ENCODE measurements at places on chromosomes 4 and X. TPM values are rescaled to one million over a fixed set of nuclear protein-coding genes. Genes with fewer than 3 reads are reported as not detected.

Gene BEX5
- 2.5 TPM for total RNA-seq

DNA sequence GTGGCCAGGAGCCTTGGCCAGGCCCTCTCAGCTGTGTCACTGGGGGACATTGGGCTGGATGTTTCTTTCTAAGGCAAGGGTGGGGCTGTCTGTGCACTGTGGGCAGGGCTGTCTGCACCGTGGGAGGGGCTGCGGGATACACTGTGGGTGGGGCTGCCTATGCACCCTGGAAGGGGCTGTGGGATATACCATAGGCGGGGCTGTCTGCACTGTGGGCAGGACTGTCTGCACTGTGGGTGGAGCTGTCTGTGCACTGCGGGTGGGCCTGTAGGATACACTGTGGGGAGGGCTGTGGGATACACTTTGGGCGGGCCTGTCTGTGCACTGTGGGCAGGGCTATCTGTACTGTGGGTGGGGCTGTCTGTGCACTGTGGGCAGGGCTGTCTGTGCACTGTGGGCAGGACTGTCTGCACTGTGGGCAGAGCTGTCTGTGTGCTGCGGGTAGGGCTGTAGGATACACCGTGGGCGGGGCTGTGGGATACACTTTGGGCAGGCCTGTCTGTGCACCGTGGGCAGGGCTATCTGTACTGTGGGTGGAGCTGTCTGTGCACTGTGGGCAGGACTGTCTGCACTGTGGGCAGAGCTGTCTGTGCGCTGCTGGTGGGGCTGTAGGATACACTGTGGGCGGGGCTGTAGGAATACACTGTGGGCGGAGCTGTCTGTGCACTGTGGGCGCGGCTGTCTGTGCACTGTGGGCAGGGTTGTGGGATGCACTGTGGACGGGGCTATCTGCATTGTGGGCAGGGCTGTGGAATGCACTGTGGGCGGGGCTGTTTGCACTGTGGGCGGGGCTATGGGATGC is 31.1 kb downstream of the ACOX3 start:
- peak overlapping the region; percentile 18 for H3K27ac ChIP-seq
- peaks cover 31% of the 10 kb centered on the region for H3K4me1 ChIP-seq
- H3K4me3 ChIP-seq = no peak overlapping the region
- no peaks in the 10 kb centered on the region for H3K27me3 ChIP-seq
- peaks cover 37% of the 10 kb centered on the region for H3K36me3 ChIP-seq

Gene GIMD1
- total RNA-seq = not detected

DNA sequence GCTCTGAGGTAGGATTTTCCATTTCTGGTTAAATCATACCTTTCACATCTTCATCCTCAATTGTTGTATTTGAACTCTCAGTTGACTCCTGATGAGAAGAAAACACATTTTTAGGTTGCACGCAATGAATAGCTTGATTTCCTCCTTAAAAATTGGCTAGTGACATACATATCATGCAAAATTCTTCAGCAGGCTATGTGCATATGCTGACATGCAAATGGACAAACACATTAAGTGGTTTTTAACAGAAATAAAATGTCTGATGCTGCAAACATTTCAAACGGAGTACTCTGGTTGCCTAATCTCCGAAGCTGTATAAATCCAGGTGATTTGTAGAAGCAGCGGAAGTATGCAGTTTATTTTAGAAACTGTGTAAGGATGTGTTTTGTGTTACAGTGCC is 261.1 kb downstream of the CAMK2D start:
- H3K4me3 ChIP-seq = no peak overlapping the region
- no peak for DNase-seq
- H3K36me3 ChIP-seq = no peaks in the 10 kb centered on the region
- no peaks in the 10 kb centered on the region for H3K27me3 ChIP-seq

DNA sequence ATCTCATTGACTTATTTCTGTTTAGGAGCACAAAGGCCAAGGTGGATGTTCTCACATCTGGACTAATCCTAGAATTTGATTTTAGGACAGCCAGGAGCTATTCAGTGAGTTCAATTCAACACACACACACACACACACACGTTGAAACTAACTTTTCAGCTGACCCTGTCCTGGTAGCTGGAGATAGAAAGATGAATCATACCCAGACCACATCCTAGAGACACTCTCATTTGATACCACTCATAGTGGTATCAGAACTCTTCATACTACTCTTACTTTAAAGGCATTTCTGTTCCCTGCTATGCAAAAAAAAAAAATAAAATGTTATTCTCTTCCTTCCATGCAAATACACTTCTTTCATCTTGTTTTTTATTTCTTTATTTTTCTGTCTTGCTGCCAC is 36.7 kb downstream of the KLF8 start:
- H3K4me3 ChIP-seq = no peak overlapping the region
- DNase-seq = no peak
- H3K4me1 ChIP-seq = no peaks in the 10 kb centered on the region
- no peaks in the 10 kb centered on the region for H3K27me3 ChIP-seq

DNA sequence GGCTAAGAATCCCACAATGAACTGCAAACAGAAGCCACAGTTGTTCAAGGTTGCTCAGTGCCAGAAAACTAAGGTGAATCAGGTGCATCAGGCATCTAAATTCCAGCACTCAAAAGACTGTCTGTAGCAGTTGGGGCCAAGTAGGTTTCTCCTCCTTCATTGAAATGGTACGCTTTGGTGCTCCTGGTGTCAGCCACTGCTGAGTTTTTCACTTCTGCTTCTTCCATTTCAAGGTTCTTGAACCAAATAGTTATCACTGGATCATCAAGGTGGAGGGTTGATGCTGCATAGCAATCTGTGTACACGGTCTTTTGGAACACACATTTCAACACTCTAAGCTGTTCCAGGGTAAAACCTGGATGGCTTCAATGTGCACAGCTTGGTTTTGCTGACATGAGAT is 74.4 kb downstream of the TMA16 start:
- no peaks in the 10 kb centered on the region for H3K36me3 ChIP-seq
- H3K4me3 ChIP-seq = no peak overlapping the region
- H3K4me1 ChIP-seq = no peaks in the 10 kb centered on the region

GRCh38 chr4:184481544-184481943 is 7.2 kb upstream of the IRF2 start:
- peaks cover 8% of the 10 kb centered on the region for H3K4me1 ChIP-seq
- DNase-seq = no peak
- no peak overlapping the region for H3K4me3 ChIP-seq
- H3K36me3 ChIP-seq = no peaks in the 10 kb centered on the region
- H3K27ac ChIP-seq = no peak overlapping the region

Gene PF4V1
- total RNA-seq = not detected

GRCh38 chr4:24488399-24489164 is 95.8 kb downstream of the DHX15 start:
- H3K36me3 ChIP-seq = no peaks in the 10 kb centered on the region
- H3K4me3 ChIP-seq = no peak overlapping the region
- H3K4me1 ChIP-seq = no peaks in the 10 kb centered on the region
- no peak overlapping the region for H3K27ac ChIP-seq
- no peak for DNase-seq

Gene PFKFB1
- total RNA-seq = 0.33 TPM

- no peak for DNase-seq
- peaks cover 14% of the 10 kb centered on the region for H3K27me3 ChIP-seq
- no peak overlapping the region for H3K27ac ChIP-seq
Measured at GRCh38 chrX:106728337-106728736, 1.8 kb downstream of the RNF128 start.

Gene MAGEB18
- not detected for total RNA-seq

Gene FGA
- total RNA-seq = not detected

GRCh38 chr4:45663003-45663402 is 460.9 kb downstream of the GABRG1 start:
- DNase-seq = no peak
- no peak overlapping the region for H3K4me3 ChIP-seq
- peaks cover 23% of the 10 kb centered on the region for H3K4me1 ChIP-seq

Gene SMARCA1
- total RNA-seq = 52.2 TPM

- no peak overlapping the region for H3K4me3 ChIP-seq
- no peaks in the 10 kb centered on the region for H3K4me1 ChIP-seq
- DNase-seq = no peak
- no peak overlapping the region for H3K27ac ChIP-seq
- no peaks in the 10 kb centered on the region for H3K36me3 ChIP-seq
Measured at GRCh38 chr4:24174602-24175001, 284.8 kb upstream of the PPARGC1A start.

GRCh38 chrX:35664833-35665232 is 133.3 kb upstream of the MAGEB16 start:
- no peak for DNase-seq
- no peak overlapping the region for H3K4me3 ChIP-seq
- H3K27ac ChIP-seq = no peak overlapping the region
- no peaks in the 10 kb centered on the region for H3K27me3 ChIP-seq
- H3K36me3 ChIP-seq = no peaks in the 10 kb centered on the region
- H3K4me1 ChIP-seq = no peaks in the 10 kb centered on the region

DNA sequence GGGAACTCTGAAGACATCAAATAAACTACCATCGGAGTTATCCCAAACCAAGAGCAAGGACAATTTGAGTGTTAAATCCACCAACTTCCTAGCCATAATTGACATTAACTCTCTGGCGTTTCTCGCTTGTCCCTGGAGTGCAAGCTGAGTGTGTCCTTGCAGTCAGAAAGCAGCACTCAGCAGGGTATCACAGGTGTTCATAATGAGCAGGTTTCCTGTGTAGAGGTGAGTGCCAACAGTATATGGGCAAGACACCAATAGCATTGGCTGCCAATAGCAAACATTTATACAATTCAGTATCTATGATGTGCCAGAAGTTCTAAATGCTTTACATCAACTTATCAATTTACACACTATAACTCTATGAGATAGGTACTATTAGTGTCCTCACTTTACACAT is 11.2 kb downstream of the BLTP1 start:
- peaks cover 42% of the 10 kb centered on the region for H3K4me1 ChIP-seq
- H3K27me3 ChIP-seq = no peaks in the 10 kb centered on the region
- H3K36me3 ChIP-seq = no peaks in the 10 kb centered on the region

Gene CT45A1
- not detected for total RNA-seq

Gene ATP2B3
- total RNA-seq = 0.33 TPM

DNA sequence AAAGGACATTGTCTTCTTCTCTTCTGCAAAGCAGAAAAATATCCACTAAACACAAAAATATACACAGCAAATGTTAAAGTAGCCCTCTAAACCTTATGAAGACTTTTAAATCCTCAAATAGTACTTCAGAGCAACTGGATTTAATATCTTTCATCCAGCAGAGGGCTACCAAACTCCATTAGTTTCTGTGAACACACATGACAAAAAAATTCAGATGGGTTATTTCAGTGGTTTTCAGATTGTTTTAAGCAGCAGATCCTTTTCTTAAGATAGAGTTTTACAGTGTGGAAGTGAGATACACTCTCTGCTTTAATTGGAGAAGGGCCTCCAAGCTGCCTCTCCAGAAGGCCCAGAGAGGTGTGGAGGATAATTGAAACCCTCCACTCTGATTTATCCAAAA is 56.7 kb downstream of the ANK2 start:
- no peaks in the 10 kb centered on the region for H3K27me3 ChIP-seq
- no peak for DNase-seq
- H3K4me1 ChIP-seq = peaks cover 4% of the 10 kb centered on the region

Gene GLRA3
- not detected for total RNA-seq

Gene GLRA2
- total RNA-seq = not detected

- no peak overlapping the region for H3K27ac ChIP-seq
- no peaks in the 10 kb centered on the region for H3K36me3 ChIP-seq
- no peak overlapping the region for H3K4me3 ChIP-seq
- no peaks in the 10 kb centered on the region for H3K27me3 ChIP-seq
Measured at GRCh38 chrX:136546371-136546781, 14.4 kb downstream of the VGLL1 start.

Gene ARHGAP36
- 0.32 TPM for total RNA-seq

DNA sequence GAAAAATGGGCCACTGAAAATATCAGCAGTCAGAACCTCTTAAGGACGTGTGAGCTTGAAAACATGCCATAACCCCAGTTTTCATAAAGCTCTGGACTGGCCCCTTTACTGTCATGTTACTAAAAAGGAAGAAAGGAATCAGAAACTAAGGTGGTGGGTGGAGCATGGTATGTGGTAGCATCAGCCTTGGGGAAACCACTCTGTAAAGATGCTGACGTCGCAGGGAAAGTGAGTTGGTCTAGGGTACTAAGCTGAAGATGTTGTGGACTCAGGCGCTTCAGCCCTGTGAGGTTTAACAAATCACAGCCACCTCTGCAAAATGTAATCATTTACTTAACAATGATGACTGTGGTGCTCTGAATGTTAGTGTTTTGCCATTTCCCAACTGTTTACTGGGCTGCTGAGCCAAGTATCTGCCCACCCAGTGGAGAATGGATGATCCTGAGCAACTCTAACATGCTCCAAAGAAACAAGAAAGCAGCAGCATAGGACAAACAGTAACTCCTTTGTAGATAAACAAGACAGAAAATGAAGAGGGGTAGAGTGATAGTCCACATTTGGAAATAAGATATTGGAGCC is 33.4 kb downstream of the C4orf54 start:
- H3K27ac ChIP-seq = peak overlapping the region; percentile 76
- DNase-seq = no peak
- H3K4me1 ChIP-seq = peaks cover 5% of the 10 kb centered on the region
- H3K27me3 ChIP-seq = no peaks in the 10 kb centered on the region
- H3K4me3 ChIP-seq = no peak overlapping the region

Gene BMPR1B
- total RNA-seq = 11.3 TPM

Gene PABPC4L
- 1.4 TPM for total RNA-seq

- H3K27ac ChIP-seq = no peak overlapping the region
- H3K4me3 ChIP-seq = no peak overlapping the region
- no peaks in the 10 kb centered on the region for H3K27me3 ChIP-seq
- DNase-seq = no peak
- no peaks in the 10 kb centered on the region for H3K4me1 ChIP-seq
Measured at GRCh38 chrX:37959212-37960021, 46.9 kb upstream of the SYTL5 start.

GRCh38 chr4:80594701-80595100 is 259.2 kb downstream of the CFAP299 start:
- H3K4me1 ChIP-seq = no peaks in the 10 kb centered on the region
- no peaks in the 10 kb centered on the region for H3K36me3 ChIP-seq
- H3K27me3 ChIP-seq = no peaks in the 10 kb centered on the region
- no peak overlapping the region for H3K27ac ChIP-seq

Gene BCAP31
- 76.4 TPM for total RNA-seq

DNA sequence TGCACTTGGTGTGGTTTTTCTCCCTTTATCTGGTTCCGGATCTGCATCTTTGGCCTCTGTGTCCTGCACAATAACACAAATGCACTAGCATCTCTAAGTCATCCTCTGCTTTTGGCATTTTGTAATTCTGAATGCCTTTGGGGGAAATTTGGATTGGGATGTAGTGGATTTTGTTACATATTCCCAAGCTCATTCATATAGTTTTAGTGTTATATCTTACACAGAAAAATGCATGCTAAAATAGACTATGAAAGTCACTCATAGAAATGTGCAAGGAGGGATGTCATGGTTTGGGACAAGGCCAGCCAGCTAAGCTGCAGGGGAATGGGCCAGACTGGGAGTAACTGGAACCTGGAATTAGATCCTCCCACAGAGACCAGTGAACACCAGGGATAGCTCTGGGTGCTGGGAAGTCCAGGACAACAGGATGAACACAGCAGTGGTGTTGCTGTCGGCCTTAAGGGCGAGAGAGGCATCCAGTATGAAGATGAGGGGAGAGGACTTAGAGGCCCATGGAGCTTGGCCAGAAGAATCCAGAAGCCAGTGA is 20.1 kb downstream of the ENPP6 start:
- H3K4me3 ChIP-seq = no peak overlapping the region
- H3K36me3 ChIP-seq = no peaks in the 10 kb centered on the region
- no peak for DNase-seq
- no peaks in the 10 kb centered on the region for H3K27me3 ChIP-seq
- no peak overlapping the region for H3K27ac ChIP-seq
- no peaks in the 10 kb centered on the region for H3K4me1 ChIP-seq
